Activated CD8-positive, alpha-beta memory T cell treated with anti-CD3 and anti-CD28 coated beads, Interleukin-2, amount 10 ng/mL, durations not matched to agents 7 days and 5 days (primary cell): ENCODE measurements at places on chromosomes 12 and 14. TPM values are rescaled to one million over a fixed set of nuclear protein-coding genes. Genes with fewer than 3 reads are reported as not detected.

The TPPP2 gene
- total RNA-seq, result not detected

The PPP1R1A gene
- total RNA-seq, result not detected

The WNT1 gene
- total RNA-seq, result 0.87 TPM

The CFAP251 gene
- 0.35 TPM for total RNA-seq

The TRHDE gene
- total RNA-seq, result not detected

- DNase-seq, result no peak
Observed at GRCh38 chr14:53411125-53411524, 258.0 kb upstream of the DDHD1 start.

- peak; percentile 73 for DNase-seq
Observed at GRCh38 chr12:27460471-27460978, 14.0 kb downstream of the SMCO2 start.

DNA sequence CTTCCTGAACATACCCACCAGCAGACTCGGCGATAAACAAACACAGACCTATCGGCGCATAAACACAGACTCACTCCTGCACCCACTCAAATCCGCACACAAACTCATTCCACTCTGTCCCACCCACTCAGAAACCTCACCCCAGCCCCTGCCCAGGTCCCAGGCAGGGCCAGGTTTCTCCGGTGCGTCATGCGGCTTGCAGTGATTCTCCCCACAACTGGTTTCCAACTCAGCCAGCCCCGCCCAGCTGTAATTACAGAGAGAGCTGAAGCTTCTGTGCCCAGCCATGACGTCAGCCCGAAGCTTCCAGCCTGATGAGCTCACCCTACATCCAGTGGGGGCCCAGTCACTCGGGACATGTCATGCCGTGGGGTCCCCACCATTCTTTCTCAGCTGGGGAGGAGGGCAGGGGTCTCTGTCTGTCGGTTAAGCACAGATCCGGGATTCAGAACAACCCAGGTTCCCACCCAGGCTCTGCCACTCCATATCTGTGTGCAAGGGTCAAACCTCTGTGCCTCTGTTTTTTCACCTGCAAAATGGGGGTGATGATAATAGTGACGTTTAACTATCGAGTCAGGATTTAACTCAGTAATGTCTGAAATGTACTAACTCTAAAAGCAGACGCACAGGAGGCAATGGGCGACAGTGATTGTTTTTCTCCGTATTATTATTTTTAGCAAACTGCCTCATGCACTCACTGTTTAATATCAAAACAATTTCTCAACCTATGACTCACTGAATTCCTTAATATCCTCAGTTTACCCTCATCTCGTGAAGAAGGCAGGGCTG is 2.3 kb upstream of the HSPB8 start:
- no peak for DNase-seq

DNA sequence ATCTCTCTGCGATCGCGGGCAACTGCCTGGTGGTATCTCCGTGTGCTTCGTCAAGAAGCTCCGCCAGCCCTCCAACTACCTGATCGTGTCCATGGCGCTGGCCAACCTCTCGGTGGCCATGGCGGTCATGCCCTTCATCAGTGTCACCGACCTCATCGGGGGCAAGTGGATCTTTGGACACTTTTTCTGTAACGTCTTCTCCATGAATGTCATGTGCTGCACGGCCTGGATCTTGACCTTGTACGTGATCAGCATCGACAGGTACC is 1.6 kb upstream of the HEBP1 start:
- no peak for DNase-seq

DNA sequence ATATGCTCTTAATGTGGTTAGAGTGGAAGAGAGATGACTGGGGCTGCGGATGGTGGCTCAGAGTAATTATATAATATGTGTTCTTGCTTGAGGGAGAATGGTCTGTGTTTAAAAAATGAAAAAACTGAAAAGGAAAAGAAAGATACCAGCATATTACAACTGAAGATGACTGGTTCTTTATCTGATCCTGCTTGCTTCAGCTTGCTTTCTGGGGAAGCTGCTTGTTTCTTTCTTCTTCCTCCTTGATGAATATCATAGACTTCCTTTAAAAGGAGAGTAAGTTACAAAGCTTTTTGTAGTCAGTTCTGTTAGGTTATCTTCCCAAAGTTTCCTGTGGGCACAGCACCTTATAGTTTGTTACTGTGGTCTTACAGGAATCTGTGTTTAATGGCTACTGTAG is 210.9 kb downstream of the ERC1 start:
- DNase-seq, result no peak

GRCh38 chr12:53507603-53507885 is 260 bp upstream of the NPFF start:
- DNase-seq, result no peak
